Astrocyte of the hippocampus (primary cell): ENCODE measurements at places on chromosomes 2 and 18.
A peak's percentile ranks its signal among the peaks of the same experiment; 100 is the strongest.

GRCh38 chr2:102057502-102058292, 65.9 kb downstream of the IL1R2 start:
- peak; percentile 87 for DNase-seq

DNA sequence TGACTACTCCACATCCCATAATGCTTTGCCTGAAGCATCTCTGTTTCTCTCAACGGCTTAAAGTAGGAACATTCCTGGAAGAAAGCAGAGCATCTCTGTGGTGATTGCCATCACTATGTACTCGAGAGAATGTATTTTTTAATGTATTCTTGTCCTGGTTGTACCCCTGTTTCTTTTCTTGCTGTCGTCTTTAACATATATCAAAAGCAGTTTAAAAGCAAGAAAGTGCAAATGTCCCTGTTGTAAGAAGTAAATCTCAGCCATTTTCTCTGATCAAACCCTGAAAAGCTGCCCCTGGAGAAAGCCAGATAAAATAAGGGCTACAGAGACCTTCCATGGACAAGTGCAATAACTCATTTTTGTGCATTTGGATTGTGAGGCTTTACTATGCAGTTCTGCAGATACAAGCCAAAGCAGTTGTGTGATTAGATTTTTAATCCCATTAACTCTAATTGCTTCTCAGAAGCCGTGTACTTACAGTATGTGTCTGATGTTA, 70.8 kb downstream of the XIRP2 start:
- DNase-seq = no peak

DNA sequence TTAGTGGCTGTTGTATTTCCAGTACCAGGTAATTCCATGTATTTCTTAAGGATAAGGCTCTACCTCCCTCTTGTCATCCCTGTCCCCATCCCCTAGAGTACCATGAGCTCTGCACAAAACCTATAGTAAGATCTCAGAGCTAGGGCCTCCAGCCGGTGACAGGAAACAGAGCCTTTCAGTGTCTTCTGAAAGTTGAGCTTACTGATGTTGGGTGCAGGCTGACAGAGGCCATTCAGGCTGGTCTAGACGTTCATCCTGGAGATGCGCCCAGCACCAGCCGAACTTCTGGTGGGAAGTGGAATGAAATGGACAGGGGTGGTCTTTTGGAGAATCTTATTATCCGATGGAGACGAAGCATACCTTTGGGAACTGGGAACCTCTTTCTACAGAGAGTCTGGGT, 16.7 kb upstream of the LYPD6B start:
- DNase-seq = no peak

GRCh38 chr2:74708296-74708695, 54.2 kb downstream of the SEMA4F start:
- DNase-seq = no peak

- DNase-seq = peak; percentile 71
These were observed at the start of gene MYO5B for GRCh38 chr18:50194631-50195532. MYO5B (minus strand) TSS chr18:50195147; CDS start chr18:50194793, 354 bp downstream.

DNA sequence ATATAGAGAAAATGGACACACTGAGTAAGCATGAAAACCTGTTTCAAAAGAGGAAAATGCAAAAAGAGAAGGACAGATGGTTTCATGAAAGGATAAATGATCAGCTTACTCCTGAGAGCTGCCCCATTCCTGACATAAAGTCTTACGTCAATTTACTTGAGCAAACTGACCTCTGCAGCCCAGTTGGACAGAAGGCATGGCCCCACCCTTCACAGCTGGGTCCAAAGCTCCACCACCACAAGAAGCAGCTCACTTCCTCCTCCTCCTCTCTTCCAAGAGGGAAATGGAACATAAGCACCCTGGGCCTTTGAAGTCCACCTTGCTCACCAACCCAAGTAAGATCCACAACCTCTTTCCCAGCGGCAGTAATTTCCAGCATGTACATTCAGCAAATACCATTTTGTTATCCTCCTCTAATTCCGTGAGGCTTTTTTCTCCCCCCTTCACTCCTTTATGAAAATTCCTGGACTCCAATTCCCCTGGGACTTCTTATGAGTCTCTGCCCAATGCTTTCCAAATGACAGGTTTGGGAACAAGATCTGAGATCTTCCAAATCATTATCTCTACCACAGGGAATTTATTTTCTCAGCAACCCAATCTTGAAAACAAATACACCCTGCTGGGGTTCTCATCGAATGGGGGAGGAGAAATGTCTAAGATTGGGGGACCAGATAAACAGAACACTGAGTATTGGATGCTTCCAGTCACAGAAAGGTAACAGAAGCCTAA, 10.1 kb downstream of the COL4A4 start:
- no peak for DNase-seq

DNA sequence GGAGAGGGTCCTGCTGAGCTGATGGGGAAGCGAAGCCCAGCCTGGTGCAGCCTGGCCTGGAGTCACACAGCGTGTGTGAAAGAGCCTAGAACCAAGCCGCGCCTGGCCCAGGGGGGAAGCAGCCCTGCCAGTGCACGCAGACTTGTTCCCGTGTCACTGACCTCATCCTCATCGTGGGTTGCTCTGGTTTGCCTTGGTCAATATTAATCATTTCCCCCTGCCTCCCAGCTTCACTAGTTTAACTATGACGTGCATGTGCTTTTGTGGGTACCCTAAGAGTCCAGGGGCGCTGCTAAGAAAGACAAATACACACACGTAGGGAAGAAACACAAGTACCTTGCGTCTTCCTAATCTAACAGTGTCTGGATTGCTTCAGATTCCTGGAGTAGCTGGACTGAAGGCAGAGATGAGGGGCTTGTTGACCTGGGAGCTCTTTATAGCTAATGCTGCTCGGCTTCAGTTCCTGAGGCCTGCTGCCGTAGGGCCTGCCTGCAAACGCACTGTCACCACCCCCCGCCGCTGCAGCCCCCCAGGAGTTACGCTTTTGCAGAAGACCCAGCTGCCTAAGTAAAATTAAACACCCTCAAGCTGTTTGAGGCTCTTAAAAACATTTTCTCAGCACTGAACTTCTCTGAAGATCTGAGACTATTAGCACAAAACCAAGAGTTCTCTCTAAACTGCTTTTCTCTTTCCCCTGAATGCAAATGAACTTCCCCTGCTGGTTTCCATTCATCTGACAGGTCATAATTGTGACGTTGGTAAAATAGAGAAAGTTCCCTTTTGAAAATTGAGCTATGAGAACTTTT, 159.2 kb downstream of the FAM210A start:
- DNase-seq = no peak

- no peak for DNase-seq
These were observed 231.9 kb upstream of the SIX2 start for GRCh38 chr2:45241061-45241561.

DNA sequence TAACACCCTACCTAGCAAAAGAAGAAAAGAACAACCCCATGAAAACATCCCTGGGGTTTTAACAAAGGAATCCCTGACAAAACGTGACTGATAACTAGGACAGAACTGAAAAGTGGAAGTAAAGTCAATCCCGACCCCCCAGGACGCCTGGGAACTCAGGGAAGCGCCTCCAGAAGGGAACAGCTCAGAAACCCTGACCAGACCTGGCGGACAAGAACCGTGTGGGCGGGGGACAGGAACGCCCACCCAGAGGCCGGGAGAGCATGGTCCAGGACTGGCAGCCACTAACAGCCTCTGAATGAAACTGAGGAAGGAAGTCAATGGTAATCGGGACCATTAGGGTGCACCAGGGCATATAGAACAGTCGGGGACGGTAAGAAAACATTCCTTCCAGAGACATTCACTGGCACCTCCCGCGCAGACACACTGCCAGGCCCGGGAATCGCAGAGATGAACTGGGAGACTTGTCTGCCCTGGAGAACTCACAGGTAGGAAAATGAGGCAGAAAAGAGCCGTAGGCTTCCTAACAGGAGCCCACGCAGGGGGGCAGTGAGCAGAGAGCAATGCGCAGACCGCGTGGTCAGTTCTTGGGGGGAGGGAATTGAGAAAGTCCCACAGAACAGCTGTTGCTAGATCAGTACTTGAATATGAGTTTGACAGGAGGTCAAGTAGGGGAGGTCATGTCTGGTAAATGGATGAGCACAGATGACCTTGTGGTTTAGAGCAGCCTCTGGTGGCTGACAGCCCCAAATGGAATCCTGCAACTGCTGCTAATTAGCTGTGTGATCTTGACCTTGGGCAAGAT, 1.3 kb upstream of the TBC1D8 start:
- DNase-seq = peak; percentile 28

- DNase-seq = no peak
These were observed 202.2 kb upstream of the PIK3C3 start for GRCh38 chr18:41752826-41753225.
